ENCODE measurements at places on chromosomes 5 and 9. TPM values are rescaled to one million over a fixed set of nuclear protein-coding genes. Genes with fewer than 3 reads are reported as not detected.

GRCh38 chr9:72635197-72635596 lies 113.8 kb downstream of the TMC1 start:
- DNase-seq: peak; percentile 82

GRCh38 chr9:117545846-117546245 lies 131.0 kb upstream of the ASTN2 start:
- peak; percentile 23 for DNase-seq

GRCh38 chr9:92640398-92641091 lies 29.4 kb downstream of the IPPK start:
- DNase-seq: no peak

GRCh38 chr9:121558473-121558872 lies 58.8 kb upstream of the GGTA1 start:
- no peak for DNase-seq

DNA sequence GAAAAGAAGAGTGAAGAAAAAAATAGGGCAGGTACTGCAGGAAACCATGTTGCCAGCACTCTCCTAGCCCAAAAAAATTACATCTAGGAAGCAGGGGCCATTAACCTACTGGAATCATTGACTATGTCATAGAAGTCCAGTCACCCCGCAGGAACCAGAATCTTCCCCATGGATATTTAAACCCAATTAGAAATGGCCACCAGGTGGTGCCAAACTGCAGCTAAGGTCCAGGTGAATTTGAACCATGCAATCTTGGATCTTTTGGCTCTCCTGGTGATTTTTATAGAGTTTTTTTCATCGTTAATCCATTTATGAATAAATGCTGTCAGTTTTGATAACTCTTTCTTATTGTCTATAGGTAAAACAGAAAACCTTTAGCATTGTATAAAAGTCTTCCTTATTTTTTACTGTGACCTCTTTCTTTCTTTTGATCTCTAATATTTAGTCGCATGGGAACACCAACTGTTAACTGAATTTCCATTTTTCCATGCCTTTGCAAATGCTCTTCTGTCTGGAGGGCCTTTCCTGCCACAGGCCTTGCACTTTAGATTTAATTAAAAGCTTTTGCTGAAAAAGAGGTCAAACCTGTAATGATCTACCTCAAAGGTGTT lies 147.5 kb upstream of the FGF10 start:
- DNase-seq: peak; percentile 79

- DNase-seq: peak; percentile 86
These were observed 74.0 kb downstream of the UBAP1 start for GRCh38 chr9:34252670-34253459.

DNA sequence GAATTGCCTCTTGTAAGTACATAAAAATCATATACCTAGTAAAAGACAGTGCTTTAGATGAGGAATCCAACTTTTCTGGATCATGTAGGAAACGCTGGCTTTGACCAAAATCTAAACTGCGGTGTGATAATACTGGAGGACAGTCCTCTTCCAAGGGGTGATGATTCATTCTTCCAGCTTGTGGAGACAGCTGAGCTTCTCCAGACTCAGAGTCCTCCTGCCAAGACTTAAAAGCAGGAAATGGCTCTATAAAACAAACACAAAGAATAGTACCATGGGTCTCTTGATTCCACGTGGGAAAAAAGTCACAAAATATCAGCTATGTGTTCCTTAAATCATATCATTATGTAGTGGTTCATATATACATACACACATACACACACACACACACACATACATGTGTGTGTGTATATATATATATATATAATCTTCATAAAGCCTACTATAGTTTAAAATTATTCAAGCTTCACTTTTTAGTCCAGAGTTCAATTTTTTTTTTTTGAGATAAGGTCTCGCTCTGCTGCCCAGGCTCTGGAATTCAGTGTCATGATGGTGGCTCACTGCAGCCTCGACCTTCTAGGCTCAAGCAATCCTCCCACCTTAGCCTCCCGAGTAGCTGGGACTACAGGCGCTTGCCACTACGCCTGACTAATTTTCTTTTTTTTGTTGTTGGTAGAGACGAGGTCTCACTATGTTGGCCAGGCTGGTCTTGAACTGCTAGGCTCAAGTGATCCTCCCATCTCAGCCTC lies 65.0 kb downstream of the PKD2L2 start:
- DNase-seq: no peak

- no peak for DNase-seq
These were observed 18.4 kb upstream of the SLC44A1 start for GRCh38 chr9:105226055-105226454.

GRCh38 chr9:127489471-127490115 lies 38.3 kb downstream of the LRSAM1 start:
- peak; percentile 86 for DNase-seq

DNA sequence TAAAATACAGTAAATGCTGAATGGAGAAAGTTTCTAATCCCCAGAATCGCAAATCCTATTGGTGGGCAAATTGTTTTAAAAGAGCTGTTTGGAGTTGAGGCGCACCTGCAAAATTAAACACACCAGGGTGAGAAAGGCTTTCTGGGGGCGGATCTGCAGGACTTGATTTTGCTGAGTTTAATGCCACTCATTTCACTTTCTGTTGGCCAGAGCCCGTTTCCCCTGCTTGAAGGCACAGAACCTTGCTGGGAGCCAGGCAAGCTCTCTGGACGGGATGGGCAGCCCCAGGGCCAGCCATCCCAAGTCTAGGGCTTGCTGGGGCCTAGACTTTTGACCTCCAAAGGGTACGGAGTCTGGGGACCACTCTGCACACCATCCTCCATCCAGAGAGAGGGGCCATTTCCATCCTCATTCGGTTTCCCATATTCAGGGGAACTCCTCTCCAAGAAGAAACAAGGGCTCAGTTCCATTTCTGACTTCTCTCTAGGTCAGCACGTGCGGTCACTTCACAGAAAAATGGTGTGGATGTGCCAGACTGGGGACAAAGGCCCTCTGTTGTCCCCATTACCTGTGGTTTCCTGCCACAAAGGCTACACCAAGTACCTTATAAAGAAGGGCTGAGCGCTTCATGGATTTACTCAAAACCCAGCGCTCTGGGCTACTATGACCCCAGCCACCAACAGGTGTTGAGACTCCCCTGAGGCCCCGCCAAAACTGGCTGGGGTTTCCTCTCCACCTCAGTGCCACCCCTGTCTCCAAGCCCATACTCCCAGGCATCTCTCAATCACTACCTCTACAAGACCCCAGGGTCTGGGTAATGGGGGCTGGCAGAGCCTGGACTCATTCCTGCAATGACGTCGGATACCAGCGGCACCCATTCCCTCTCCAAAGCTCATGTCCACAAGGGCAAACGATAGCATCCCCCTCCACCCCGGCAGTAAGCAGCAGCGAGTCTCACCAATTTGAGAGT lies 170.0 kb downstream of the AUH start:
- DNase-seq: no peak

DNA sequence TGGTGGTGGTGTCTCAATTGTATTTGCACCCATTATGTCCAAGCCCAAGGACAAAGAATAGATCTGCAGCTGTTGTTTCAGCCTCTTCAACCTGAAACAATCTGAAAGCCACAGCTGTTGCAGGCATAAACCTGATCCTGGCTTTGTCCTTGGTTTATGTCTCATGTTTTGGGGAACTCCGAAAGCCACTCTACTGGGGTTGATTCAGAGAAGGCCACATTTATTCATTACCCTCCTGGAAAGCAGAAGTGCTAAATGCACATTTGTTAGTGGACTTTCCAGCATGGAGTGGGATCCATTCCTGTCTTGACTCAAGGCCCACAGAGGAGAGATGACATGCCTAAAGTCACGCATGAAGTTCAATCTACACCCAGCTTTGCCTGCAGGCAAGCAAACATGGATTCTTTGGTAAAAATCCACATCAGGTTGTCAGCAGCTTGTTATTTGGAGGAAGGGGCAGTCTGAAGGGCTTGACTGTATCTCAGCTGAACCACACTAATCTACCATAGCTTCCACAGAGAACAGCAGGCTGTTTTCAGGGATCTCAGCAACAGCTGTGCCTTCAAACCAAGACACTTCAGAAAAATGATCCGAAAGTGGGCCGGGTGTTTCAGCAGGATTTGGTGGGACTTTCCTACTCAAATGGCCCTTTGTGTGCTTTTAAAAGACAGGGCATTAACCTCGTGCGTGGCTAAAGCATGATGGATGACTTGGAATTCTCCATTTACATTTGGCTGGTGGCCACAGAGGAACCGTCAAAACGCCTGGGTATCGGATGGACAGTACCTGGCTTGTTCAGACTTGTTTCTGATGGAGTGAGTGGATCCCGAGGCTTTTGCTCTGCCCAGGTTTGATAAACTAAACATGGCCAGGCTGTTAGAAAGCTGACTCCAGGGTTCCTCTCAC lies 36.2 kb upstream of the ADAM19 start:
- no peak for DNase-seq

DNA sequence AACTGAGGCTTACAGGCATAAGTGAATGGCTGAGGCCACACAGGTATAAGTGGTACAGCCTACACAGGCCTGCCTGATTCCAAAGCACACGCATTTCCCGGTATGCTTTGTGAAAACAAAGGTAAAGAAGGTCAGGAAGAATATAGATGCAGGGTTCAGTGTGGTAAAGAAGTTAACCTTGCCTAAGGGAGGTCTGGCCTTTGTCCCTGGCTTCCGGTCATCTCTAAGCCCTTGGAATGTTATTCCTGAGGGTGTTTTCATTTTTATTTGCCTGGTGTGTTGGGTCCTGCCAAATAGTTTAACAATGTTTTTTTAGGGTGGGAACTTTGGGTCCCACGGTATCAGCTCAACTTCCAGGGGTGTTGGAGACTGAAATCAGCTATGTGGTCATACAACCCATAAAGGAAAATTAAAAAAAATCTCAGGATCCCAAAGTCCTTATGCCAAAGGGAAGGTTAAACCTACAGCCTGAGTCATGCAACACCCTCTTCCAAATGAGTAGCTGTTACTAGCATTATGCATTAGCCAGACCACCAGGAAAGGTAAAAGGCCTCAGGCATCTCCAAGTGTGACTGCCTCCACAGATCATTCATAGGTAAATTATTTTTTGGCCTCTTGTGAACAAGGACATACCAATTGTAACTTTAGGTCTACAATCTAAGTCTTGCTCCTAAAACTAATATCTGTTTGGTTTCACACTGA lies 124.6 kb downstream of the ATP10B start:
- DNase-seq: no peak

DNA sequence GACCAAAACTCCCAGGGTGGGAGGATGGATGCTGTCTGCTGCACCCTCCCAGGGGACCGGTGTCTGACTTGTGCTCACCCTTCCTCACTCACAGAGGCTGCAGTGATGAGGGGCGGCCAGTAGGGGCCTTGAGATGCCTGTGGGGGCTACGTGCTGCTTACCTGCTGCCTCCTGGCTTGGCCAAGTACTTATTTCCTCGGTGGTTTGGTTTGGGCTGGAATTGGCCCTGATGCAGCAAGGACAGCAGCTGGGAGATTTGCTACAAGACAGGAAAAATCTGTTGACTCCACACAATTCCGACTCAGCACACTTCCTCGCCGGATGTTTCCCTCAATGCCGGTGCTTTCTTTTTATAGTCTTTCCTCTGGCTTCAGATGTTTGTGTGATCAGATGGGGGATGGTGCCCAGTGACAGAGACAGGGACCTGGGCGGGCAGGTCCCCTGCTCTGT lies 6.6 kb downstream of the PCDH12 start:
- DNase-seq: peak; percentile 86

DNA sequence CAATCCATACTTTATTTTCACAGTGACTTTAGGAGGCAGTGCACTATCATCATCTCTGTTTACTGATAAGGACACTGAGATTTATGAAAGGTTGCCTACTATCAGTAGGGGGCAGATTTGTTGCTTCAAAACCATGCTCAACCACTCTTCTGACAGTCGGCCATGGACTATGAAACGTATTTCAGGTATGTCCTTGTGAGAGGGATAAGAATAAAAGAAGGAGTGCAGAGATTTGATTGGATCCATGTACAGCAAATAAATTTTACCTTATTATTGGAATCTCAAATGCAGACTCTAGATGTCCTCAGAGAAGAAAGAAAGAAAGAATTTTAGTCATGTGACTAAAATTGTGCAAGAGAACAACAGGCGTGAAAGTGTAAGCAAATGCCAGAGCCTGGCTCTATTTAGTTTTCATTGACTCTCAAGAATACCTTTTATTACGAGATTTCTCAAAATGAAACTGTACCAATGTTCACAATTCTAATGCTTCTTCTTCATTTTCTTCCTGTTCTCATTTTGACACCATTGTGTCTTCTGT lies 296.6 kb upstream of the RASA1 start:
- DNase-seq: peak; percentile 28

DNA sequence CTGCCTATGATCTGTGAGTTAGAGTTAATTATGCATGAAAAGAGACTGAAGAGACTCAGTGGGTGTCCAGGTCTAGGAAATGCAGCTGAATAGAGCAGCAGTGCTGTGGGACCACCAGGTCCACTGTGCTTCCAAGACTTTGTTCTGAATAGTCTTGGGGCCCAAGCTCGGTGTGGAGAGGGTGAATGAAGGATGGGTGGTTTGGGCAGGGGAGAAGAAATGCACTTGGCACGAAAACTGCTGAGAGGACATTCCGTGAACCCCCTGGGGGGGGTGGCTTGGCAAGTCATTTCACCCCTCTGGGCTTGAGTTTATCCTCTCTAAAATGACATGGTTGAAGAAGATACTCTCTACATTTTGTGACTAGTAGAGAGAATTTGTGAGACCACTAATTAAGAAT lies 36.0 kb upstream of the GOLPH3 start:
- DNase-seq: no peak

- no peak for DNase-seq
These were observed 25.8 kb upstream of the COL15A1 start for GRCh38 chr9:98917746-98918487.

DNA sequence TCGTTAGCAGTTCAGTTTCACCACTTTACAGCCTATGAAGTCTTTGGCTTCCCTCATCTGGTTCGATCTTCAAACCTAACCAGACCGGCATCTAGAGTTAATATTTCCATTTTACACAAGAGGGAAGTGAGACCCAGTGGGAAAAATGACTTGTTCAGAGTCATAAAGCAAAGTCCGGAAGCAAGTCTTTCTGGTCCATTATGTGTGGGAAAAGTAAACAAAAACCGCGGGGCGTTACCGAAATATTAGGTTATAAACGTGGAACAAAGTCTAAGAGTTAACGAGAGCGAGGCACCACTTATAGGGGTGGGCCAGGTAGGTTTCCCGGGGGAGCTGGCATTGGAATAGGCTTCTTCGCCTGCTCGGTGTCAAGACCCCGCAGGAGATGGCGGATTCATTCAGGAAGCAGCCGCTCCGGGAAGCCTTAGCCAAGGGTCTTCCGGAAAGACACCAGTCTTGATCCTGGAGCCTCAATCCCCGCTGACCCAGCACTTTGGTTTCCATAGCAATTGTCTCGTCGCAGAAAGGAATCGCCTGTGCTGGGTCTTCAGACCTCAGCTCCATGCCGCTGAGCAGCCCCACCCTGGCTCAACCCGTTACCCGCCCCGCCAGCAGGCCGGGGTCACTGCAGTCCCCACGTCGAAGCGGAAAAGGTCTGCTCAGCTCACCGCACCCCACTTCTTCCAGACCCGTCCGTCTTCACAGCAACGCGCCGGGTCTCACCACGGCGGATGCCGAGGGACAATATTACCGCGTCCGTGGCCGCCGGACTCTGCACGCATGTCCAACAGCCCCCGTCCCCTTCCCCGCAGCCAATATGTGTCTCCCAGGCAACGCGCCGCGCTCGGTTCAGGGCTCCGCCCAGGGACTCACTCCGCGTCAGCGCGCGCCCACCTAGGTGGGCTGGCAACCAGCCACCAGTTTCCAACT lies at the start of gene C5orf52:
C5orf52 (plus strand) TSS at position 872 of the 930 bp plus-strand sequence. CDS start 82 bp downstream, outside the sequence.
- peak; percentile 69 for DNase-seq

GRCh38 chr5:17882760-17883488 lies 248.7 kb downstream of the TAF11L14 start:
- peak; percentile 70 for DNase-seq

BTNL8 gene
- total RNA-seq: 0.85 TPM

EPB41L4A gene
- total RNA-seq: 6.0 TPM

RASEF gene
- 10.4 TPM for total RNA-seq

GDA gene
- 4.1 TPM for total RNA-seq

PCA3 gene
- not detected for total RNA-seq

FUT7 gene
- total RNA-seq: not detected

TOR2A gene
- 23.5 TPM for total RNA-seq

C5orf63 gene
- 6.8 TPM for total RNA-seq

Measured in GM23338 (cell line).